ENCODE measurements at places on chromosomes 16 and 17. TPM values are rescaled to one million over a fixed set of nuclear protein-coding genes. Genes with fewer than 3 reads are reported as not detected.

DNA sequence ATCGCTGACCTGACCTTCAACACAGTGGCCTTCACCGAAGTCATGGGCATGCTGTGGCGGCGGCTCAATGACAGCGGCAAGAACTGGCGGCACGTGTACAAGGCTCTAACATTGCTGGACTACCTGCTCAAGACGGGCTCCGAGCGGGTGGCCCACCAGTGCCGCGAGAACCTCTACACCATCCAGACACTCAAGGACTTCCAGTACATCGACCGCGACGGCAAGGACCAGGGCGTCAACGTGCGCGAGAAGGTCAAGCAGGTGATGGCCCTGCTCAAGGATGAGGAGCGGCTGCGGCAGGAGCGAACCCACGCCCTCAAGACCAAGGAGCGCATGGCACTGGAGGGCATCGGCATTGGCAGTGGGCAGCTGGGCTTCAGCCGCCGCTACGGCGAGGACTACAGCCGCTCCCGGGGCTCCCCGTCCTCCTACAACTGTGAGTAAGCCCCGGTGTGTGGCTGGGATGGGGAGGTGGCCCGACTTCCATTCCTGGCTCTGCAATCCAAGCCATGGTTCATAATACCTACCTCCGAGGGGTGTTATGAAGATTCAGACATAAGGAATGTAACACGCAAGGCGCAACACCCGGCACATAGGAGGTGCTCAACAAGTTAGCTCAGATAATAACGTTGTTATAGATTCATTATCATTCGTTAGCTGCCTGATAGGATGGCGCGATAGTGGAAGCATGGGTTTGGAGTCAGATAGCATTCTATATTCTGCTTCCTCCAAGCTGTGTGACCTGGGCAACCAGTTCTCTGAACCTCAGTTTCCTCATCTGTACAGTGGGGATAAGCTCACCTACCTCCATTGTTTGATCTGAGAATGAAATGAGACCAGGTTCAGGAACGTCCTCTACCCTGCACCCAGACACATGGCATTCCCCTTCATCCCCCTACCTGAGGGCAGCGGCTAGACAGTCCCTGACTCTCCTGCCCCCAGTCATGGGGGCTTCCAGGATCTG, 4.4 kb downstream of the EPN3 start:
- DNase-seq, result no peak
- no peak overlapping the region for H3K27ac ChIP-seq
- peaks cover 5% of the 10 kb centered on the region for H3K36me3 ChIP-seq

GRCh38 chr16:30893744-30894539, at the start of gene BCL7C:
BCL7C (minus strand) TSS chr16:30894077; CDS start chr16:30893944, 133 bp downstream.
- peak within 1 kb of the TSS; percentile 88 for H3K27ac ChIP-seq
- DNase-seq, result peak; percentile 94
- H3K4me1 ChIP-seq, result peaks cover 29% of the 10 kb centered on the region
- H3K4me3 ChIP-seq, result peak within 1 kb of the TSS; percentile 78

- no peaks in the 10 kb centered on the region for H3K27me3 ChIP-seq
- H3K27ac ChIP-seq, result no peak overlapping the region
- peaks cover 2% of the 10 kb centered on the region for H3K4me1 ChIP-seq
- no peak overlapping the region for H3K4me3 ChIP-seq
- H3K36me3 ChIP-seq, result peaks cover 3% of the 10 kb centered on the region
Measured at GRCh38 chr16:578870-579405, 9.2 kb downstream of the PIGQ start.

- peaks cover 22% of the 10 kb centered on the region for H3K27me3 ChIP-seq
- peaks cover 18% of the 10 kb centered on the region for H3K4me1 ChIP-seq
- H3K36me3 ChIP-seq, result peaks cover 1% of the 10 kb centered on the region
- DNase-seq, result no peak
- H3K27ac ChIP-seq, result no peak overlapping the region
- H3K4me3 ChIP-seq, result no peak overlapping the region
Measured at GRCh38 chr17:79667746-79668145, 56.9 kb upstream of the RBFOX3 start.

DNA sequence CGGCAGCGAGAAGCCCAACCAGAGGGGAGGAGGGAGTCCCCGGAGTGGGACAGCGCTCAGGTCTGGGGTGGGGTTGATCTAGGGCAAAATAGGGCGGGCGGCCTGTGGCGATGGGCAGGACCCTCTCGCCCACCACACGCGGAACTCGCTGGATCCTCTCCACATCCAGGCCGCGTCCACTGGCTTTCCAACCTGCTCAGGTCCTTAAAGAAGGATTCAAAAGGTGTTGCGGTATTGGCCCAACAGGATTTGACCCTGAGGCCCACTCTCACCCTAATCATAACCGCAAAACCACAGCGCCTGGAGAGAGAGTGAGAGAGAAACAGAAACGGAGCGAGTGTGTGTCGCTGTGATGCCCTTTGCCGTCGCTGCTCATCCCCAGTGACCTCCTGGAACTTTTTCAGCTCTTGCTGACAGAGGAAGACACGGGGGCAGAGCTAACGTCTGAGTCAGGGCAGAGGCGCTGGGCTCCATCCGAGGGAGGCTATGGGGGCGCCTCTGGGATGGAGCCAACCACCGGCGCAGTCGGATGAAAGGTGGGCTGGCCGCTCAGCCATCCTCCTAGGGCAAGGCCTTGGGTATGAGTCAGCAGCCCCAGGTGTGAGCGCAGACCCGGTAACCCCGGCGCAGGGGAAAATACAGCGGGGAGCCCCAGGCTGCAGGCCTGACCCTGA, 16.7 kb upstream of the OR1F1 start:
- no peak for DNase-seq
- H3K4me1 ChIP-seq, result peaks cover 3% of the 10 kb centered on the region
- H3K27me3 ChIP-seq, result peaks cover 87% of the 10 kb centered on the region
- H3K4me3 ChIP-seq, result no peak overlapping the region

DNA sequence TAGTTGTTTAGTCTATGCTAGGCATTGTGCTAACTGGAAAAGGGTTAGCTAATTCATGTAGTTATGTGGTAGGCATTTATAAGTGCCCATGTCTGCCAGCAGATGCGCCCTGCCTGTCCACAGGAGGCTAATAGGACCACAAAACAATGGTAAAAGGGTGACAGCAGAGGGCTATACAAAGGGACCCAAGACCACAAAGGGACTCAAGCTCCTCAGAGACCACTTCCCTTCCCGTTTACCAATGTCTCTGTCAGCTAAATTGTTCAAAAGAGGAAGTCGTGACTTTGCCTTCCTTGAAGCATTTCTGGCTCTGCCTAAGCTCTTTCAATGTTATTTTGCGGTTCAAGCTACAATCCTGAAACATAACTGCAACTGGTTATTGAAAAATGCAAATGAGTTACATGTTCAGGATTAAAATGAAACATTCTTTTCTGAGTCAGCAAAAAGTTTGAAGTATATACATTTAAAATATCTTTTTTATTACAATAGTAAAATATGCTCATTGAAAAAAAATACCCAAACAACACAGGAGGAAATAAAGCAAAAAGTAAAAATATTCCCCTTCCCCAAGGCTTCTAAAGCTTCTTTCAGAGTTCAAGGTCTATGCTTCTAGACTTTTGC, 149.2 kb downstream of the MAF start:
- H3K27me3 ChIP-seq, result peaks cover 2% of the 10 kb centered on the region
- DNase-seq, result no peak
- no peaks in the 10 kb centered on the region for H3K36me3 ChIP-seq
- H3K4me1 ChIP-seq, result no peaks in the 10 kb centered on the region

DNA sequence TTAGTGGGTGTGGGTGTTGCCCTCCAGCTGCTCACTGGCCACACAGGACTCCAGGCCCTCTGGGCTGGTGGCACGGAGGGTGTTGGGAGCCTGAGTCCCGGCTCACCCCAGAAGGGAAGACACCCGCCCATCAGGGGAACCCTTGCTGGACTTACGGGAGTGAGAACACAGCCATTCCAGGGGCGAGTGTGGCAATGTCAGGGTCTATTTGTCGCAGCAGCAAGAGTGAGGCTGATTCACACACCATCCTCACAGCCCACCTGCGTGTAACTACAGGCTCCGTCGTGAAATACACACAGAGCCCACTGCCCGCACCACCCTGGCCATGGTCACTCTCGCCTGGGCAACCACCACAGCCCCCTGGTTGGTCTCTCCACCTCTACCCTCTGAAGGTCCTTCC, 17.8 kb upstream of the AATK start:
- H3K27ac ChIP-seq, result no peak overlapping the region
- no peak for DNase-seq
- H3K4me3 ChIP-seq, result no peak overlapping the region
- H3K27me3 ChIP-seq, result no peaks in the 10 kb centered on the region

The SETD6 gene
- total RNA-seq, result 33.7 TPM

DNA sequence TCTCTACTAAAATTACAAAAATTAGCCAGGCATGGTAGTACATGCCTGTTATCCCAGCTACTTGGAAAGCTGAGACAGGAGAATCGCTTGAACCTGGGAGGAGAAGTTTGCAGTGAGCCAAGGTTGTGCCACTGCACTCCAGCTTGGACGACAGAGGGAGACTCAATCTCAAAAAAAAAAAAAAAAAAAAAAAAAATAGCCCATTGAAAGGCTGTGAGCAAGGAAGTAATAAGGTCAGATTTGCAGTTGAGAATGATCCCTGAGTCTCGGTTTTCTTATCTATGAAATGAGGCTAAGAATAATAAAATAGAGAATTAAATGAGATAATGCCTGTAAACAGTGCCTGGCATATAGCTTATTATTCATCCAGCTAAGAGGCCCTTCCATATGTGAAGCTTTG, 1.3 kb upstream of the PDK2 start:
- peaks cover 3% of the 10 kb centered on the region for H3K27me3 ChIP-seq
- H3K4me1 ChIP-seq, result peaks cover 10% of the 10 kb centered on the region
- peaks cover 6% of the 10 kb centered on the region for H3K36me3 ChIP-seq
- H3K4me3 ChIP-seq, result no peak overlapping the region
- H3K27ac ChIP-seq, result no peak overlapping the region

DNA sequence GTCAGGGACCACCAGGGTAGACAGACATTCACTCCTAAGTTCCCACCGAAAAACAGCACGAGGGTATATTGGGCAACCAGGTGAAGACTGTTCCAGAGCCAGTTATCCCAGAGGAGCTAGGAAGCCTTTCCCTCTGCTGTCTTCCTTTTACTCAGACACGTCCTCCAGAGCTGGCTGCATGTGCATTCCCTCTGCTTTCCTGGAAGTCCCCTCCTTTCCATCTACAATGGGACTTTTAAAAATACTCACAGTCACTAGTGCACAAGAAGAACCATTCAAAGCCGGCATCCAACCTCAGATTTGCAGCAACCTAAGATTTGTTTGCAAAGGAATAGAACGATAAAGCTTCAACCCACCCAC, 32.5 kb upstream of the CRISPLD2 start:
- no peaks in the 10 kb centered on the region for H3K4me1 ChIP-seq
- H3K27ac ChIP-seq, result no peak overlapping the region
- H3K4me3 ChIP-seq, result no peak overlapping the region
- H3K36me3 ChIP-seq, result no peaks in the 10 kb centered on the region

The PITPNM3 gene
- total RNA-seq, result 2.8 TPM

DNA sequence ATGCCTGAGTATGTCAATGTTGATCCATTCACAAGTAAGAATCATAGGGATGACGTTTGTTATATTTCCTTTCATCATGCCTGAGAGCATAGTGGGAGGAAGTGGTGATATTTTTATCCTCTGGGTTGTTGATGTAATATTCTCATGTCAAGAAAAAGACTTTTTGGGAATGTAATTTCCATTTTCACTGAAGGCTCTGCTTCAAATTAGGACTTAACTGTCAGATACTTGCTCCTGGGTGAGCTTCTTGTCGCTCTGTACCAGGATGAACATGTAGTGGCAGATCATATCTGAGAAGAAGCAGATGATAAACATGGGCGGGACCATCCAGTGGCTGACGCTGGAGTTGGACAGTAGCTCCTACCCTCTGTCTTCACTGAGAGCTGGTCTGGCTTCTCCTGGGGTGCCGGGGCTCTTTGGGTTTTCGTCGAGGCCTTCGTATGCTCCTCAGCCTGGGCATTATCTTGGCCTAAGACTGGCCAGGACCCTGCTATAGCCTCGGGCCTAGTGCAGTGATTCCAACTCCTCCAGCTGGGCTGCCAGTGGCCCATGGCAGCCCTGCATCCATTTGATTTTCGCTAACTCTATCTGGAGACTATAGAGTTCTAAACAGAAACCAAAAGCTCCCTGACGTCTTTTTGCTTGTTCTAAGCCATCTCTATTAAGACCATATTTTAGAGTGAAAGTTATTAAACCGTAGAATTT, 19.7 kb downstream of the CYB5B start:
- peaks cover 11% of the 10 kb centered on the region for H3K36me3 ChIP-seq
- H3K27me3 ChIP-seq, result no peaks in the 10 kb centered on the region
- DNase-seq, result no peak
- no peak overlapping the region for H3K4me3 ChIP-seq
- no peak overlapping the region for H3K27ac ChIP-seq

The CACNA1G gene
- 0.36 TPM for total RNA-seq

DNA sequence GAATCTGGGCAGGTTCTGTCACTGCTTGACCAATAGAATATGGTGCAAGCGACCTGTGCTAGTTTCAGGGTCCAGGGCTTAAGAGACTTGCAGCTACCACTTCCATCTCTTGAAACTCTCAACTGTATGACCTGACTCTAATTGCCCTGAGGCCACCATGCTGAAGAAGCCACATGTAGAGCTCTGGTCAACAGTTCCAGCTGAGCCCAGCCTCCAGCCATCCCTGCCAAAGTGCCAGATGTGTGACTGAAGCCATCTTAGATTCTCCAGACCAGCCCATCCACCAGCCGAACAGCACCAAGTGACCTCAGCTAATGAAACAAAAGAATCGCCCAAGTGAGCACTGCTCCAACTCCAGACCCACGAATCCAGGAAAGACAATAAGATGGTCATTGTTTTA, 3.4 kb upstream of the MT2A start:
- peaks cover 6% of the 10 kb centered on the region for H3K4me1 ChIP-seq
- no peak overlapping the region for H3K4me3 ChIP-seq
- peaks cover 80% of the 10 kb centered on the region for H3K27me3 ChIP-seq
- no peaks in the 10 kb centered on the region for H3K36me3 ChIP-seq
- H3K27ac ChIP-seq, result no peak overlapping the region

GRCh38 chr16:30558789-30559377, 709 bp upstream of the ZNF764 start:
- H3K4me1 ChIP-seq, result peaks cover 12% of the 10 kb centered on the region
- peaks cover 3% of the 10 kb centered on the region for H3K27me3 ChIP-seq
- no peak for DNase-seq
- peak overlapping the region; percentile 78 for H3K4me3 ChIP-seq
- peak overlapping the region; percentile 96 for H3K27ac ChIP-seq

DNA sequence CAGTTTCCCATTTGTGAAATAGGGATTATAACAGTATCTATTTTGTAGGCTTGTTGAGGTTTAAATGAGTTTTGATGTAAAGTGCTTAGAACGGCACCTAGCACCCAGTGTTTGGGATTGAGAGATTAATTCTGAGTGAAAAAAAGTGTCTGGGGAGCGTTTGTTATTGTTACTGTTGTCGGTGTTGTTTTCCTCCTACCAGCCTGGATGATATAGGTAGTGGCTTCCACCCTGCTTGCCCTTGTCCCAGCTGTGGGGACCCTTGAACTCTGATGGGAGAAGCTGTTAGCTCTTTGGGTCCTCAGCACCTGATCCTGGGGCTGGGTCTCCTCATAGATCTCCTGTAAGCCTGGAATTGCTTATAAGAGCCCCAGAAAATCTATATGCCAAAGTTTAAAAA, 4.9 kb downstream of the FMNL1 start:
- H3K27me3 ChIP-seq, result peaks cover 60% of the 10 kb centered on the region
- H3K4me3 ChIP-seq, result no peak overlapping the region
- no peak for DNase-seq
- H3K36me3 ChIP-seq, result no peaks in the 10 kb centered on the region
- no peak overlapping the region for H3K27ac ChIP-seq
- H3K4me1 ChIP-seq, result no peaks in the 10 kb centered on the region

GRCh38 chr17:47834756-47835155, 3.3 kb downstream of the LRRC46 start:
- no peak overlapping the region for H3K4me3 ChIP-seq
- no peaks in the 10 kb centered on the region for H3K27me3 ChIP-seq
- H3K4me1 ChIP-seq, result peaks cover 18% of the 10 kb centered on the region
- no peak for DNase-seq
- no peak overlapping the region for H3K27ac ChIP-seq

The MYH2 gene
- total RNA-seq, result not detected
